ENCODE measurements at places on chromosomes 3 and 15.

- DNase-seq, result no peak
These were observed 14.8 kb upstream of the RBP2 start for GRCh38 chr3:139491027-139491700.

- DNase-seq, result no peak
These were observed 507 bp downstream of the SLC12A6 start for GRCh38 chr15:34336991-34337556.

- DNase-seq, result no peak
These were observed 172.9 kb upstream of the CTDSPL start for GRCh38 chr3:37688756-37689155.

GRCh38 chr15:100951965-100952364 lies 32.8 kb downstream of the LRRK1 start:
- DNase-seq, result no peak

DNA sequence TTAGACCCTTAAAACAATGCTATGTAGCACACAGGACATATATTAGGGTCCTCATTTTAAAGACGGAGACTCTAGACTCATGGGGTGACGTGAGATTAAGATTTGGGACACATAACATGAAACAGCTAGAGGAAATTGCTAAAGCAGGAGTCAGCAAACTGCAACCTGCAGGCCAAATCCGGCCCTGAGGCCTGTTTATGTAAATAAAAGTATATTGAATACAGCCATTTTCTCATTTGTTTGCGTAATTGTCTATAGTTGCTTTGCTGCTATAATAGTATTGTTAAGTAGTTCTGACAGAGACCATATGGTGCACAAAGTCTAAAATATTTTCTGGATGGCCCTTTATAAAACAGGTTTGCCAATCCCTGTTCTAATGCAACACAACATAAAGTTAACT lies 115.5 kb downstream of the TMCO5A start:
- DNase-seq, result no peak

- DNase-seq, result no peak
These were observed 29.8 kb upstream of the ALDH1A3 start for GRCh38 chr15:100849855-100850218.

DNA sequence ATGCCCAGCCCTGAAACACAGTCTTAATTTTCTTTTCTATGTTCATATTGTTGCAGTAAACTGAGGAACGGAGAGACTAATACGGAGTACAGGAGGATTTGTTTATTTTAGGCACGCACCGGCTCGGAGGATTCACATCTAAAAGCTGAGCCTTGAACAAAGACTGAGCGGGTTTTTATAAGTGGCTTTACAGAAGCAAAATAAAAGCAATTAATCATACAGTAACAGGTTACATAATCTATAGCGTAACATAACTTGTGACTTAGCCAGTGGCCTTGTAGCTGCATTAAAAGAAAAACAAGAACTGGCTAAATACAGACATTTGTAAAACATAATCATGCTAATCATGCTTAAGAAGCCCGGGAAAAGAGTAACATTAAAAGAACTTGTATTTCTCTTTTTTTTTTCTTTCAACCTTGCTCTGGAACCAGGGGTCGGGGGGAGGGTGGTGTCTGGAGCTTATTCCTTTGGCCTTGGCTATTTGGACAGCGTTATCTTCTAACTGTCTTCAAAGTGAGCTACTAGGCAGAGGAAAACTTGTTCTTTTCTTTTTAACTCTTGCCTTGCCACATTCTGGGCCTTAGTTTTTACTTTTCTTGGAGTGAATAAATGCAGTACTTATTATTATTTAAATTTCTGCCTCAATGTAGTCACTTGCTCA lies 17.5 kb downstream of the NUSAP1 start:
- DNase-seq, result no peak

GRCh38 chr15:81047928-81048327 lies 47.2 kb downstream of the TLNRD1 start:
- DNase-seq, result no peak

GRCh38 chr15:91482799-91483198 lies 370.7 kb upstream of the SLCO3A1 start:
- no peak for DNase-seq

- no peak for DNase-seq
These were observed 1.1 kb downstream of the IQCF6 start for GRCh38 chr3:51777985-51778384.

GRCh38 chr15:48609486-48609885 lies 36.0 kb downstream of the FBN1 start:
- no peak for DNase-seq

Measured in RWPE1 (cell line).